ENCODE measurements at places on chromosomes 11 and 22.

GRCh38 chr11:116913000-116913399, 75.6 kb upstream of the APOA1 start:
- no peak for DNase-seq

- DNase-seq: no peak
Observed at GRCh38 chr11:90700789-90701439, 478.1 kb upstream of the CHORDC1 start.

DNA sequence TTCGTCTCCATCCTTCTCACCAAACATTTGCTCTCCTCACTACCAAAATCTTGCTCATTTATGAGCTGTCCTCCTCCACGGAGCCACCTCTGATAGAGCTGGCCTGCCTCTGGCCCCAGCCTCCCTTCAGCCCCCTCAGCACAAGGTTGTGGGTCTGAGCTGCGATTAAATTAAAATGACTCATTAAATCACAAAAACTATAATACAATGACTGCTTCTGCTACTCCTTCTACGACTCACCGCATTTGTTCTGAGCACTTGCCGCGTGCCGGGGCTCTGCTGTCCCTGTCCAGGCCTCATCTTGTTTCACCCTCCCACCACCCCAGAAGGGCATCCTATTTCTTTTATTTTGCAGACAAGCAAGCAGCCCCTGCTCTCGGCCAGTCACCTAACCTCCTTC, 49.2 kb upstream of the TIMP3 start:
- no peak for DNase-seq

- no peak for DNase-seq
Observed at GRCh38 chr11:117419482-117420142, 92.0 kb downstream of the CEP164 start.

GRCh38 chr11:101866619-101867491, 48.0 kb upstream of the CEP126 start:
- DNase-seq: no peak

DNA sequence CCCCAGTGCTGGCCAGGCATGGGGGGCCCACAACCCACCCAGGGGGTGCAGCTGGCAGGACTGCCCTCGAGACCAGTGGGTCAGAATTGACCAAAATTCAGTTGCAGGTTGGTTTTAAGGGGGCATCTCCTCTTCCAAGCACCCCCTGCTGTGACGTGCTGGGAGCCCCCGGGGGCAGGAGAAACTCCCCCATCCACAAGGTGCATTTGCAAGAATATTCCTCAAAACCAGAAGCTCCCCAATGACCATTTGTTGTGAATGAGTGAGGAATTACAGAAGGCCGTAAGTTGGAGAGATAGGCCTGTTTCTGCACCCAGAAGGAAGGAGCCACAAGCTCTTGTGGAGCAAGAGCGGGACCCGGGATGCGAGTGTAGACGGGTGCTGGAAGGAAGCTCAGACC, 414.5 kb downstream of the BRD1 start:
- no peak for DNase-seq

DNA sequence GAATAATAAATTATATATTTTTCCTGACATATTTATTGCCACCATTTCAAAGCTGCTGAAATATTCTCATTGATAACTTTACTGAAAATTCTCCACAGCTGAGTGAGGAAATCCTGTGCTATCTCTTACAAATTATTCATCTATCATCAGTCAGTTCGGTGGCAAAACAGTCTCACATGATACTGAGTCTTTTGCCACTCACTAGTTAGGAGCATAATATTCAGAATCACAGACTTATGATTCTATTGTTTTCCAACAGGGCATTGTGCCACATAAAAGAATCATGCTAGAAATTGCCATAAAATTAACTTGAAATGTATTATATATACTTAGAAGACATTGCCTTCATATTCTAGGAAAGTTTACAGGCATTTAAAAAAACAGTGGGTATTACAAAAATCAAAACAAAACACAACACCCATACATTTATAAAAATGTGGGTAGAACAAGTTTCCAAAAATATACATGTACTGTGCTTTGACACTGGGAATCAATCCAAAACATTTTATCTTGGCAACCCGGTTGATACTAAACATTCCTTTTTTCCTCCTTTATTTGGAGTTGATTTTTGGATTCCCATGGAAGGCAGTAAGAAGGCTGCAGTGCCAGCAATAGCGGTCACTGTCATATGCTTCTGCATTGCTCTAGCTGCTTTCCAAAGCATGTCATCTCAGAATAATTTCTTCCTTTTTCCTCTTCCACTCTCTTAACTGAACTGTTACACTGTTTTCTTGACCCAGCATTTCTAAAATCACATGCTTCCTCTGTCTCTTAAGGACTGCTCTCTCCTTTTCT, 42.5 kb downstream of the ATG16L2 start:
- no peak for DNase-seq

DNA sequence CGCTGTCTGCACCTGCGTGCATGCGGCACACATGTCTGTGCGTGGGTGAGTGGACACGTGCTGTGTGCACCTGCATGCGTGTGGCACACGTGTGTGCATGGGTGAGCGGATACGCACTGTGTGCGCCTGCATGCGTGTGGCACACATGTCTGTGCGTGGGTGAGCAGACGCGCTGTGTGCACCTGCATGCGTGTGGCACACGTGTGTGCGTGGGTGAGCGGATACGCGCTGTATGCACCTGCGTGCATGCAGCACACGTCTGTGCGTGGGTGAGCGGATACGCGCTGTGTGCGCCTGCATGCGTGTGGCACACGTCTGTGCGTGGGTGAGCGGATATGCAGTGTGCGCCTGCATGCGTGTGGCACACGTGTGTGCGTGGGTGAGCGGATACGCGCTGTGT, 27.1 kb upstream of the ACR start:
- no peak for DNase-seq

DNA sequence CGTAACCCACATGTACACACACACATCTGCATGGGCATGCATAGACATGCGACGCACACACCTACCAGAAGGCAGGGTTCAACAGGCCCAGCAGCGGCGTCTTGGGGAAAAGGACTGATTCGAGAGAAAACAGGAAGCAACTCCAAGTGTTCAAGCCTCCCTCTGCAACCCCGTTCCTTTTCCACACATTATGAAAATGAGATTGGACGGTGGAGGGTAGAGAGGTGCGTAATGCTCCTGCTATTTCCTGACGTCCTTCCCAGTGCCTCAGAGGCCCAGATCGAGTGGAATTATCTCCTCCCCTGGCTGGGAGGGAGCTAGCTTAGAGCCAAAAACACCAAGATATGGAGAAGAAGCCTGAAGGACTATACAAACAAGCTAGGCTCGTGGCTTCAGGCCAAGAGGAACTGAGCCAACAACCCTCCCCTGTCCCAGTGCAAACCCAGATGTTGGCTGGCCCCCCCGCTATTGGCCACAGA, 289.2 kb downstream of the MN1 start:
- DNase-seq: no peak

DNA sequence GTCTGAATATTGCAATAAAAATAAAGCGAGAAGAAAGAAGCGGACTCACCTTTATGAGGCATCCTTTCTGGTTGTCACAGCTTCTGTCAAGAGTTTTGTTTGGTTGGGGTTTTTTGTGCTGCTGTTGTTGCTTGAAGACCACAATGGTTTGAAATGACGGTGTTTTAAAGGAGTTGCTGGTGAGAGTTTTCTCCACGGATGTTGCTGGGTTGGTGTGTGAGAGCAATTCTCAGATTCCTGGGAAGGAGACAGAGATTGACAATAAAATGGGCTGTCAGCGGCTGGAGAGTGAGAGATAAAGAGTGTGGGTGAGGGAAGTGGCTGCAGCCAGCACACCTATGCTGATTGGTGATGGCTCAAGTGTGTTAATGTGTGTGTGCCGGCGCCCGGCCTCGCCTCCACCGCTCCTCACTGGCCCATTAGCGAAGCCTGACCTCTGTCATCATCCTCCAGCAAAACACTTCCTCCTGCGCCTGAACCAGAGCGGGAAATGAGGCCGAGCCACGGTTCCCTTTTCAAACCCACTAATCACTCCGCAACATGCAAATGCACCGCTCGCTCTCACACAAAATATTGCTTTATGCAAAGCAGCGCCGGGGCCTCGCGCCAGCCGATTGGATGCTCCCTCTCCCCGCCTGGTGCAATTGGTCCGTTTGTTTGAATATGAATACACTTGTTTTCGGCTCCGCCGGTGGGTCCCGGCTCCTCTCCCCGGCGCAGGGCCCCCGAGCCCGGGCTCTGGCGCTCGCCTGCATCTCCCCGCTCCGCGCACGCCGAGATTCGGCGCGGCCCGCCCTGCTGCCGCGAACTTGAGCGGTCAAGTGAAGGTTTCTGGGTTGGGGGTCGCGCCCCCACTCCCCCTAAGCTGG, at the start of gene PAX6:
Gene PAX6 (minus strand): TSS at position 544 of the 869 bp plus-strand sequence. CDS start 4,911 bp downstream, outside the sequence.
- DNase-seq: no peak

DNA sequence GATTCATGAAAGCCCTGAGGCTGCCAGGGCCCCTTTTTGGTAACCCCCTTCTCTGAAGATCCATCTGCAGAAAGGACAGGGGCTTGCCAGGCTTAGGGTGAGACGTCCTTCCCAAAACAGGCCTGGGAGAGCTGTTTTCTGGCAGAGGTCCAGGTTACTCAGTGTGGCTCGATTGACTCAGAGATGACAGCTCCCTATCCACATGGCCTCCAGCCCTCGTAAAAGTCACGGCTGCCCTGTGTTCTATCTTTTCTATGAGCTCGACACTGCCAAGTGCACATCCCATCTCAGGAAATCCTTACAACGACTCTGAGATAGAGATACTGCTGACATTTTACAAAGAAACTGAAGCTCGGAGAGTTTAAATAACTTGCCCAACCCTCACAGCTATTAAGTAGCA, 20.4 kb downstream of the ADAMTS8 start:
- no peak for DNase-seq

DNA sequence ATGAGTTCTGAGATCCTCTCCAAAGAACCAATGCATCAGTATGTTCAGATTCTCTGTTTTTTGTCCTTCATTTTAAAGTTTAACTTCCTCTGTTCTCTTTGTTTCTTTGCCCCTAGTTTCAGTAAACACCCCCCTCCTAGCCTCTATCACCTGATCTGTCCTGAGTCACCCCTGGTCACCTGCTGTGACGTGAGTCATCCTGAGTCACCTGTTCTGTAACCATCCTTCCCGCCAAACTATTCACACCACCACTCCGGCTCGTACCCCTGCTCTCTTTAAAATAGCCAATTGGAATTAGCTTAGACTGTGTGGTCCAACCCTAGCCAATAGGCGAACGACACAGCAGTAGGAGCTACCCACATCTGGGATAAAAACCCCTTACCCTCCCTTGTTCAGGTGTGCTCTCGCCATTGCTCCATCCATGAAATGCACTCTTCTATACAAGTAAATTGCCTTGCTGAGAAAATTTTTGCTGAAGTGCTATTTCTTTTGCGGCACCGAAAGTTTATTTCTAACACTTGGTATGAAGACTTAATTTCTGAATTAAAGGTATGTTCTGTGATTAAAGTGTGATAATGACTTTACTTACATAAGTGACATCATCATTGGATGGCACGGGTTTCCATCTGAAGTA, 318.4 kb downstream of the AASDHPPT start:
- no peak for DNase-seq

- no peak for DNase-seq
Observed at GRCh38 chr22:19554834-19555404, 30.7 kb upstream of the CLDN5 start.

DNA sequence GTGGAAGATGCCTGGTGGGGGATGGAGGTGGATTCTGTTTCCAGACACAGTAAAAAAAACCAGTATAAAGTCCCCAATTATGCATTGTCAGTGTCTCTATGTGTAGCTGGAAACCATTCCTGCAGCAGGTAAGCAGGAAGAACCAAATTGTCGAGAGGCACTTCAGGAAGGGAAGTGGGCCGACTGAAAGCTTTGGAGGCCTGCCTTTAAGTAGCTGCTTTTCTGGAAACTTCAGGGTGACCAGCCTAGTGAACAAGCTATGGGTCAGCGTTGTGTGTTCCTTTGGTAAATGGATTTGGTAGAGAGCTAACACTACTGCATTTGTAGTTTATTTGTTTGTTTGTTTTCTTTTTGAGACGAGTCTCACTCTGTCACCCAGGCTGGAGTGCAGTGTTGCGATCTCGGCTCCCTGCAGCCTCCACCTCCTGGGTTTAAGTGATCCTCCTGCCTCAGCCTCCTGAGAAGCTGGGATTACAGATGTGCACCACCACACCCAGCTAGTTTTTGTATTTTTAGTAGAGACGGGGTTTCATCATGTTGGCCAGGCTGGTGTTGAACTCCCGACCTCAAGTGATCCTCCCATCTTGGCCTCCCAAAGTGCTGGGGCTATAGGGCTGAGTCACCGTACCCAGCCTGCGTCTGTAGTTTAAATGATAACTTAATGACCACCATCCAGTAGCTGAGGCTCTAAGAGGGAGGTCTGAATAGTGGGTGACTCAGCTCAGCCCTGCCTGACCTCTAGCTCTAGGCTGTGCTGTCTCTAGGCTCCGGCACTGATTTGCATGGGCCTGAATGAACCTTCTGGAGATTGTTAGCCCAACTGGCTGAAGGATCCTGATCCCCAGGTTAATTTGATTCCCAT, 12.8 kb downstream of the PTPRJ start:
- DNase-seq: no peak

DNA sequence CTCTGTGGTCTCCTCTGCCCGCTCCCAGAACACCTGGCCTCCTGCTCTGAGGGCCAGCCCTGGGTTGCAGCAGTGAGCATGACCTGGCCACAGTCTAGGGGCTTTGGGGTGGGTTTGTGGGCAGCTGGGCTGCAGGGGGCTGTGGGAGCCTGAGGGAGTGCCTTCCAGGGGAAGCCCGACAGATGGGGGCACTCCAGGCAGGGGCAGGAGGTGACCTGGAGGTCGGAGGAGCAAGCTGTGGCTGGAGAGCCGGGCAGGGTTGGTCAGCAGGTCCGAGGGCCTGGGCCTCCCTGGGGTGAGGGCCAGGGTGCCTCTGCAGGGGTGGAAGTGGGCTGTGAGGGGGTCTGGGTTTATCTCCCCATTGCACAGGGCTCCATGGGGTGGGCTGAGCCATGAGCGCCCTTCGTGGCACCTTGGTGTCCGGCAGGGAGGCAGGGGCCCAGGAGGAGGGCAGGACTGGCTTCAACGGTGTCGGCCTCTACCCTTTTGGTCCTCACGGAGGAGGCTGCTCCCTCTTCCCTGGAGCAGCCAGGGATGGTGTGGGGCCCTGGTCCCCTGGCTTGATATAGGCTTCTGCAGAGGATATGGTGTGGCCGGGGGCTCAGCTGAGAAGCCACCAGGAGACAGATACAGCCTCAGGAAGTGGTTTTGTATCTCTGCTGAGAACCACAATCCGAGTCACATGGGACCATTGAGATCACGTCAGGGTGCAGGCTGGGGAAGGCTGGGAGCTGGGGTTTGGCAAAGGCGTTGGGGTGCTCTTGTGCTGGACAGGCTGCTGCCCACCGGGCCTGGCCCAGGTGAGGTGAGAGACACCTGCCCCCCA, 22.3 kb downstream of the KCNQ1 start:
- no peak for DNase-seq

DNA sequence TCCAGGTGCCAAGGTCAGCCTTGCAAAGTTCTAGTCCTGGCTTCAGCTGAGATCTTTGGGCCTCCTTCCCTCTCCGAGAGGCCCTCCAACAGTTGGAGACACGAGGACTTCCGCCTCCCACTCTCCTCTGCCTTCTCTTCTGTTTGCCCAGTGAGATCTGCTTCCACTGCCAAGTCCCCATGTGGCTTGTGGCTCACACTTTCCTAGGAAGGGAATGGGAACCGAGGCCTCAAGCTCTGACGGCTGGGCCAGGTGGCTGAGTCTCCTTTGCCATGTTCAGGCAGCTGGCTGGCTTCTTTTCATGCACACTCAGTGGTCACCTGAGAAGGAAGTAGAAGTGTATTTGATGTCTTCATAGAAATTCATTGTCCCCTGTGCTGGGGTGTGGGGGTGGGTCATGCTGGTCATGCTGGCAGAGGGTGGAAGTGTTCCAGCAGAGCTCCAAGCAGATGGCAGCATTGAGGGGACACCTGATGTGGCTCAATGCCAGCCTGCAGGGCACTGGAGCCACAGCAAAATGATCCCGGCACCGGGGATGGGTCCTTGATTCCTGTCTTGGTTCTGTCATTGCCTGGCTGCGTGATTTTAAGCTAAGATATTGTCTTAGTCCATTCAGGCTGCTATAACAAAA, 130.4 kb downstream of the ADAMTS15 start:
- no peak for DNase-seq
